ENCODE measurements at places on chromosomes 12 and 14.

- no peak for DNase-seq
These were observed 129.3 kb upstream of the PTPRQ start for GRCh38 chr12:80314741-80315140.

DNA sequence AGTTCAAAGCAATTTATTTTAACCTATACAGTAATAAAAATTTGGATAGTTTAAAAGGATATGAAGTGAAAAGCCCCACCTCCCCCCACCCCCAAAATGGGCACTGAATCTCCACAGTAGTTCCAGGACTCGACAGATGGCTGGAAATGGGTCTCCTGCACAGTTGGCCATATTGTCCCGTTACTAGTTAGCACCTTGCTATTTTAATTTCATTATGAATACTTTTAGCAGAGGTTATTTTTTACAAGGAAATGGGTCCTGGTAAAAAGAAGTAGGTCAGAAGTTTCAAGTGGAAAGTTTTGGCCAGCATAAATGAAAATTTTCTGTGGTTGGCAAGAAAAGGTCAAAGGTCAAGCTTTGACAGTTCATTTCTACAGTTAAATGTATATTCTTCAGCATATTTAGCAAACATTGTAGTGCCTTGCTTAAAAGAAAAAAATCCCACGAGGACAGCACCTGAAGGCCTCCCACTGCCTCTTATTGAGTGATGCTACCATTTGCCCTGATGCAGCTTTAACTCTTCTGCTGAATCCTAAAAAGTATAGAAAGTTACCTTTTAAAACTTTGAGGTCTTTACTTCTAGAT is 28.3 kb downstream of the MTHFD1 start:
- no peak for DNase-seq

DNA sequence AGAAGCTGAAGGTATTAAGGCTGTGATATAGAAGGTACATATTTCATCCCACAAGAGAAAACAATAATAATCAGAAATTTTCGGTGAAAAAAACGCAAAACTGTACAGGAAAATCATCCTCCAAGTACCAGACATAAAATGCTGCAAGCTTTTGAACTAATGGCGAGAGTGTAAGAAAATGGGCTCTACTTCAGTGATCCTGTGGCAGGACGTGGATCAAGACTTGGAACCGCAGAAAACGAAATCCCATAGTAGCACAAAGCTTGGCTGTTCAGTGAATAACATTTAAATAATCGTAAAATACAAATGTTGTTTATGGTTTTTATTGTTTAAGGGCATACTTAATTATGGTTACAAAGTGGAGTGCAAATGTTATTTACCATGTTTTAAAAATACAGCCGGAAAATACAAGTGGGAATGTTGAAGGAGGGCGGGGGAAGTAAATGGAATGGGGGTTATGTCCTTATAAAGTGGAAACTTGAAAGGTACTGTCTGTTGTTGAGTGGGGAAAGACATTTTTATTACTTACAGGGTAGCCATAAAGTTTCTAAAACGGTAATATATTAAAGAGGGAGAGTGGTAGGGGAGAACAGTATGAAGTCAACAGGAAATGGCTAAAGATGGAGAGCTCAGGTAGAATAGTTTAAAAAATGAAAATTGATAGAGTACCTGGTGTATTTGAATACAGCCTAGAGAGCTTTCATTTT is 1.1 kb downstream of the SMIM10L1 start:
- DNase-seq: no peak

DNA sequence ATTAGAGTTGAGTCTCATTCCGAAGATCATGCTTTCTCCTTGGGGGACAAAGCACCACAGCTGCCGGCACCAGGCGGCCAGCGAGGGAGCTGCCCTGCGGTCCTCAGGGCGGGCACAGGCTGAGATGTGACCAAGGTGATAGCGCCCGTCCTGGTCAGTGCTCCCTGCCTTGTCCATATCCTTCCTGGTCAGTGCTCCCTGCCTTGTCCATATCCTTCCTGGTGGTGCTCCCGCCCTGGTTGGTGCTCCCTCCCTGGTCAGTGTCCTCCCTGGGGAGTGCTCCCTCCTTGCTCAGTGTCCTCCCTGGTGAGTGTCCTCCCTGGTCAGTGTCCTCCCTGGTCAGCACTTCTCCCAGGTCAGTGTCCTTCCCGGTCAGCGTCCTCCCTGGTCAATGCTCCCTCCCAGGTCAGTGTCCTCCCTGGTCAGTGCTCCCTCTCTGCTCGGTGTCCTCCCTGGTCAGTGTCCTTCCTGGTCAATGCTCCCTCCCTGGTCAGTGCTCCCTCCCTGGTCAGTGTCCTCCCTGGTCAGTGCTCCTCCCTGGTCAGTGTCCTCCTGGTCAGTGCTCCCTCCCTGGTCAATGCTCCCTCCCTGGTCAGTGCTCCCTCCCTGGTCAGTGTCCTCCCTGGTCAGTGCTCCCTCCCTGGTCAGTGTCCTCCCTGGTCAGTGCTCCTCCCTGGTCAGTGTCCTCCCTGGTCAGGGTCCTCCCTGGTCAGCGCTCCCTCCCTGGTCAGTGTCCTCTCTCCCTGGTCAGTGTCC is 92.2 kb downstream of the ADGRD1 start:
- DNase-seq: no peak

DNA sequence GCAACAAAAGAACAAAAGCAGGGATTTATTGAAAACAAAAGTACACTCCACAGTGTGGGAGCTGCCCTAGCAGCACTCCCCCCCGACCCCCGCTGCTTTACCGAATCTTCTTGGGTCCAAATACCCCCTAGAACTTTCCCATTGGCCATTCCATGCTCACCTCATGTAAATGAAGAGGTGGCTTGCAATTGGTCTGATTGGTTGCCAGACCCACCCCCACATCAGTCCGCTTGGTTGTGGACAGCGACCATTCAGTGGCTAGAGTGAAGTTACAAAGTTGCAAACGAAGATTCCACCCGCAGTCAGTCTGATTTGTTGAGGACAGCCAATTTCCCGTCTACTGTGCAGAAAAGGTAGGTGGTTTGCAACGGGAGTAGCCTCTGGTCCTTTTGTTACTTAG is 3.9 kb downstream of the STYX start:
- DNase-seq: no peak

DNA sequence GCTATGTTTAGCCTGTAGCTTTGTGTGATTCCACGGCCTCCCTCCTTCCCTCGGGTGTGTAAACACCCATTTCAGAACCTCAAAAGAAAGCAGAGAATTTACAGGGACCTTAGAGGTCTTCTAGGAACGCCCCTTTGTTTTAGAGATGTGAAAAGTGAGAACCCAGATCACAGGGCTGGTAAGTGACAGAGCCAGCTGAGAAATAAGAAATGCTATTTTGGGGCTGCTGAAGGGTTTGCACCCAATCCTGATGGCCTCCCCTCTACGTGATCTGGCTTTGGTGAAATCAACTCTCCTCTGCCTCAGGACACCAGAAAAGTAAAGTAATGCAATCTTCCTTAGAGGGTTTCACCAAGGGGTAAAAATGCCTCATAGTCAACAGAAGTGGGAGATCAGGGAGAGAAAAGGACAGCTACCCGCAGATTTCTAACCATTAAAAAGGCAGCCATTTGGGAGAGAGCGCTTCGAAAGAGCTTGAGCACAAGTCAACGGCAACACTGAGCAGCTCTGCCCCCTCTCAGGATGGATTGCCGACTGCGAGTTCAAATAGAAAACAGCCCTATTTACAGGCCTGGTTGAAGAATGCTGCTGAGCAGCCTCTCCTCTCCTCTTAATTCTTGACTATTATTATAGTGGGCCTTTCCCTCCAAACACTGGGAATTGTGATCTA is 78.5 kb upstream of the RASSF3 start:
- DNase-seq: no peak

DNA sequence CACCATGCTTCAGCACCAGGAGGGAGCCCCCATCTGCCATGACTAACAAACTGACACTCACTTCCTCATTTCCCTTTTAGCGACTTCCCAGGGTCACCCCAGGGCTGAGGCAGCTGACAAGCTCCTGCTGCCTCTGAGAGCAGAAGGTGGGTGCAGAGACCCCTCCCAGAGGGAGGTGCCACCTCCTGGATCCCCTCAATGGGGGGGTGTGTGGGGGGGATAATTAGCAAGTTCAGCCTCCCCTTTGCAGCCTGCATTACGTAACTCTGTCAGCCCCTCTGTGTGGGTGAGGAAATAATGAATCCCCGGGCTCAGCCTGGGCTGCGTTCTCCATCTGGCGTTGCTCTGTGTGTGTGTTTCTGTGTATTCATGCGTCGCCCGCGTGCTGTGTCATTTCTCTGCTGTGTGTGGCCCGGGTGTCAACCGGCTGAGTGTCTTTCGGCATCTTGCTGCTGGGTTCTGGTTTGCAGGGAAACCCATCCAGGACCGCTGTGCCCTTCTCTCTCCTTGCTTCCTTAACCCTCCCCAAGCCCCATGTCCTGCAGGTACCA is 28.0 kb downstream of the NOS1 start:
- DNase-seq: no peak

DNA sequence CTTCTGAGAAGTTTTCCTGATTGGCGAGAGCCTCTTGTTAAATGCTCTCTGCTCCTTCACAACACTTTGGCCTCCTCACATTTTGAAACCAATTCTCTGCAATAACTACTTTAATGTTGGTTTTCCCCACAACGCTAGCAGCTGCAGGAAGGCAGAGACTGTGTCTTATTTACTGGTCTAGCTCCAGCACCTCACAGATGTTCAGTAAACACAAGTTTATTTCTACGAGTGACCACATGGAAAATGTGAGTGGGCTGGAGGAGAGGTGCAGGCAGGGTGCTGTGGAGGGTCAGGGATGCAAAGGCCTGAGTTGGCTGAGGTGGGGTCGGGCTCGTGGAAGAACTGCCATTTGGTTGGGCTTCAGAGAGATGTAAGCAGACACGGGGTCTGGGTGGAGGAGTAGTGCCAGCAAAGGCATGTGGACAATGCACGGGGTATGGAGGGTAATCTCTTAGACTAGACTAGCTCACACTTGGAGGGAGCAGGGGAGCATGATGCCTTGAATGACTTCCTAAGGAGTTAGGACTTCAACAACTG is 117.4 kb upstream of the RTL1 start:
- no peak for DNase-seq

DNA sequence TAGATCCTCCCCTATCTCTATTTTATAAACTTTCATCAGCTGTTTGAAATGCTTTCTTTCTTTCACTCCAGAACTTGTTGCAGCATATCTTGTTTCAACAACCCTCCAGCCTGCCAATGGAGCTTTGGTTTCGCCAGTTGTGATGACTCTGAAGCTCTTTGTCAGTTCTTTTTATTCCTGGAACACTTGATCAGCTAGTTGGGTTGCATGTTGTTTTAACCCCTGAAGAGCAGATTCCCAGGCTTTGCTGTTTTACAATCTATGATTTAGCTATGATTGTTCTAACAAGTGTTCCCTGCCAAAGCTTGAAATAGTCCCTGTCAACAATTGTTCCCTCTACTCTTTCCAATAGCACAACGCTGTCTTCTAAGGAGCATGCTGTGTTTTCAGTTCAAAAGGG is 50.6 kb upstream of the FUT8 start:
- no peak for DNase-seq

GRCh38 chr12:25207846-25208245 is 12.8 kb downstream of the ETFRF1 start:
- no peak for DNase-seq

- no peak for DNase-seq
These were observed 134.2 kb downstream of the NTF3 start for GRCh38 chr12:5565933-5566599.

DNA sequence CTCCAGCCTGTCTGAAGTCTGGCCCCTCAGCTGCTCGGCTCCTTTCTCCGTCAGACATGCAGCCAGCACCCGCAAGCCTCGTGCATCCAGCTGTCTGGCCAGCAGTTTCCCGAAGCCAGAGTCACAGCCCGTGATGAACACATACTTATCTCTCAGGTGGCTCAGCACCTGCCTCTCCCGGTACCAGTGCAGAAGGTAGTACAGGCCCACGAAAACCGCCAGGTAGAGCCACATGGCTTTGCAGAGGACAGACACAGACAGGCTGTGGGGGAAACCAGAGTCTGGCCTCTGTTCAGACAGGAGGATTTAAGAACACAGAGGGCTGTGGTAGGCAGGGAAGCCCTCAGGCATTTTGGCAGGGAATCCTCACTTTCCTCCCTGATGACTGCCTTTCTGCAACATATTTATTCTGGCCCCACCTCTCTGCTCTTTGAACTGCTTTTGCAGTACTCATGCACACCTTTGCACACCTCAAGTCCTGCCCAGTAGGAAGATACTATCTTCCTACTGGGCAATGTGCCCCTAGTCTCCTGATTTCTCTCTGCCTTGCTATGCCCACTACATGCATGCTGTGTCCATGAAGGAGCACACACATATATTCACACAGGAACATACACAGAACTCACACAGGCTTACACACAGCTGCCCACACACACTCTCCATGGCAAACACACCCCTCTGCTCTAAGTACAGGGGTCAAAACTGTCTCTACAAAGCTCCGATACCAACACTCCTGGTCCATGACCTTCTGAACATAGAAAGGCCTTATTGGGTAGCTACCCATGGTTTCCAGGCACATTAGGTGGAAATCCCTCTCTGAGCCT is at the start of gene RDH16:
Gene RDH16 (minus strand): TSS at position 380 of the 824 bp plus-strand sequence. CDS start 146 bp downstream, at position 234.
- DNase-seq: no peak

GRCh38 chr14:73846947-73847346 is 4.7 kb upstream of the PTGR2 start:
- no peak for DNase-seq

- DNase-seq: no peak
These were observed at the start of gene NKX2-1 for GRCh38 chr14:36519431-36520321. Gene NKX2-1, minus strand, starts transcription at chr14:36520232. Its CDS starts 103 bp downstream, at chr14:36520129.

DNA sequence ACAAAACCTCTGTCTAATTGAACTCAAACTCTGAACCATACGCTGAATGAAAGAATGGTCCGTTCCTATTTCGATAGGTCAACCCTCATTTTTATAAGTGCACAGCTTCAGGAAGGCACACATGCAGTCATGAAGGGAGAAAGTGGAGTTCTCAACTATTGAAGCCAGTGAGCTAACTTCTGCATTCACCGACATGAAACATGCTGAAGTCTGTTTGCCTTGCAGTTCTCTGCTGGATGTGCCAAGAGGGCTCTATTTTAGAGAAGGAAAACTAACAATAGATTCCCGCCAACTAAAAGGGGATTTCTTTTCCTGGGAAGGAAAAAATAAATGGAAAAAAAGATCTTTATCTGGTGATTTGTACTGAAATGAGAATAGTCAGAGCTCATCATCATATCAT is 191.0 kb upstream of the PLEKHG7 start:
- no peak for DNase-seq

GRCh38 chr14:79597566-79597965 is 613.7 kb downstream of the DIO2 start:
- DNase-seq: no peak

DNA sequence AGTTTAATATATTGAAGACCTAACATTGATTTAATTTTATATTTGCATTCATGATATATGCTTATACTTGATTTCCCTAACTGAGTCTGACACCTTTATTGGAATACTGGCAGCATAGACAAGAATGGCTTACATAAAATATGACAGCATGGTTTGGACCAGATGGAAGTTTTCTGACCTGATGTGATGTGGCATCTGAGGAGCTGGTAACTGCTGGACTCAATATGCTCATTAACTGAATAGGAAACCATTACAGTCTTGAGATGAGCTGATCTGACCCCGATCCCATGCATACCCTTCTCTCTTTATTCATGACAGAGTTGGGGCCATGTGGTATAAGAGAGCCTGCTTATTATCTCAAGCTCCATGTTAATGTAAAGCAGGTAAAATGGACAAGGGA is 604.8 kb upstream of the SEL1L start:
- DNase-seq: no peak

GRCh38 chr14:99242238-99242637 is 29.8 kb downstream of the BCL11B start:
- no peak for DNase-seq

GRCh38 chr12:7933255-7933726 is 2.7 kb downstream of the SLC2A3 start:
- DNase-seq: peak; percentile 69

- DNase-seq: no peak
These were observed 22.9 kb downstream of the NDUFA12 start for GRCh38 chr12:94980577-94980976.
